ENCODE measurements at places on chromosomes 16 and 17.

GRCh38 chr17:66200685-66201092 lies 8.8 kb upstream of the CEP112 start:
- peak; percentile 73 for DNase-seq

GRCh38 chr17:72553051-72553755 lies 432.4 kb downstream of the SOX9 start:
- no peak for DNase-seq

DNA sequence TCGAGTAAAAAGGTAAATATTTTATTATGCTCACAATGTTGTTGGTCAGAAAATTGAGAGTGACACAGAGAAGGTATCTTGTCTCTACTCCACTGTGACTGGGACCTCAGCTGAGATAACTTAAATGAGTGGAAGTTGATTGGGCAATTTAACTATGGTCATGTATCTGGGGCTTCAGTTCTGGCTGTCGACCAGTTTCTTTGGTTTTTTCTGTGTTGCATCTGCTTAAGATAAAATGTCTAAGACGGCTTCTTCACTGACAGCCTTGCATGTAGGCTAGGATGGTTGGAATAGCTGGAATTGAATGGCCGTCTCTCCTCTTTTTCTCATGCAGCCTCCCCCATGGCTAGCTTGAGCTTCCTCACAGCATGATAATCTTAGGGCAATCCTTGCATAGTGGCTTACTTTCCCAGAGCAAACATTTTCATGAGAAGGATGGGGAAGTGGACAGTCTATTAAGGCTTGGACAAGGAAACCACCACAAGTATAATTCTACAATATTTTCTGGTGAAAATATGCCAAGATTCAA lies 433.7 kb downstream of the KIF2B start:
- no peak for DNase-seq

- no peak for DNase-seq
Observed at GRCh38 chr17:72150632-72151460, 30.0 kb downstream of the SOX9 start.

DNA sequence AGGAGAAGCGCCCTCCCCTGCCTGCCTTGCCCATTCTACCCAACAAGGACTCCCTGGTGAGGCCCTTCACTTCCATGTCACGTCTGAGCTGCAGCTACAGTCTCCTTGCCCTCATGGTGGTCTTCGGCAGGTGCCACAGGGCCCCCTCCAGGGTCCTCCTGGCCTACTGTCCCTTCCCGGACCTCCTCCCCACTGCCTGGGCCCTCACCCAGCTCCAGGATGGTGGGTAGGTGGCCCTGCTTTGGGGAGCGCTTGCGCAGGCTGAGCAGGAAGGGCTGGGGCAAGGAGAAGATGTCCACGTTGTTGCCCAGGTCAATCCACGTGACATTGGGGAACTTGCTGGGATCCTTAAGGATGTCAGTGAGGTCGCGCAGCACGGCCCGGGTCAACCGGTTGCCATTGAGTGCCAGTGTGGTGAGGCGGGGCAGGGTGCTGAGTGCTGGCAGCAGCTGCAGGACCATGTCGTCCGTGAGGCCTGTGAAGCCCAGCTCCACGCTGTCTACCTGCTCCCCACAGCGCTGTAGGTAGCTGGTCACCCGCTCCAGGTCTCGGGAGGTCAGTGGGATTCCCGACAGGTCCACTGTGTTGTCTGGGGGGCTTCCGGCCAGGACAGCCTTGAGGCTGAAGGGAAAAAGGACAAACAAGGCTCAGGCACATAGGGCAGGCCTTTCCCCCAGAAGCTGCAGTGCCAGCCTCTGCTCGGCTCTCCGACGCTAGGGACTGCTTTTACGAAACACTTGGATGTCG lies 28.3 kb downstream of the TRPV2 start:
- no peak for DNase-seq

- DNase-seq, result no peak
Observed at GRCh38 chr16:81629896-81630634, 149.0 kb upstream of the PLCG2 start.

- DNase-seq, result no peak
Observed at GRCh38 chr16:56896244-56896643, 31.2 kb downstream of the SLC12A3 start.

DNA sequence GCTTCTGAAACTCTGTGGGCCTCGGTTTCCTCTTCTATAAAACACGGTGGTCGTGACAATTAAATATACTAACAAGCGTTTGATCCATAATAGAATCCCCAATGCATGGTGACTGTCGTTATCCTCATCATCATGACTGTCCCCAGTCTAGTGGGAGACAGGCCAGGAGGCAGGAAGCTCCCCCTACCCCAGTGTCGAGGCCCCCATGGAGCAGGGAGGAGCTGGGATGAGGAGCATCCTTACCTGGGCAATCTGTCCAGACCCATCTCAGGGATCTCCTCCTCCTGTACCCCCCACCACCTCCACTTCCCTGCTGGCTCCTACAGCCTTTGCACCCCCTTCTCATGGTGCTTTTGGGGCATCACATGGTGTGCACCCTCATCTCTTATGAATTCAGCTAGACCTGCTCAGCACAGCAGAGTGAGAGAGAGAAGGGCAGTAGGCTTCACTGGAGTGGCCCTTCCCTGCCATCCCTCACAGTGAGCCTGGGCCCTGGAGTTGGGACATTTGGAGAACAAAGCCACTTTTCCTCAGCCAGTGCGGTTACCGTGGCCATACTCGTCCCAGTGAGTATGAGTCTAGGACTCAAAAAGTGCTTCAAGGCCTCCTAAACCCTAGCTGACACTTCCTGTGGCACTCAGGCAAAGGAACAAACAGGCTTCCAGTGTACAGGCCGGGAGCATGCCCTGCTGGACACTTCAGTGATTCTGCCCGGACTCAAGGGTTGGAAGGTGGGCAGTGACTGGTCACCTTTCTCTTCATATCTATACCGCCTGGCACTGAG lies 148.6 kb downstream of the CLEC16A start:
- DNase-seq, result no peak

- no peak for DNase-seq
Observed at GRCh38 chr17:77282524-77283515, 142.1 kb downstream of the SEC14L1 start.

DNA sequence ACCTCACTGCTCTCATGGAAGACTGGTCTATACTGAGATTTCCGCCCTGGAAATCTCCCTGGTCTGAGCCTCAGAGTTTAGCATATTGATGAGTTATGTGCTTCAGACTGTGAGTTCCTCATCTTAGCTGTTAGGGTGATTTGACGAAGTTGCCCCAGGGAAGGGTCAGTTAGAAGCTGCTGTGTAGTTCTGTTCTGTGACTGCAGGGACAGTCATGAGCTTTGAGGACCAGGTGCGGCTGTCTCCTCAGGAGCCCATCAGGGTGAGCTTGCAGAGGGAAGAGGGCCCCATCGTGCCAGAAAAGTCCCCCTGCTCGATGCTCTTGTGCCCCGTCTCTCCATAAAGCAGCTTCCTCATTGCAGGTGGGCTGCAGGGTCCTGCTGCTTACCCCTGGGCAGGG lies 28.3 kb upstream of the IL17C start:
- DNase-seq, result no peak

DNA sequence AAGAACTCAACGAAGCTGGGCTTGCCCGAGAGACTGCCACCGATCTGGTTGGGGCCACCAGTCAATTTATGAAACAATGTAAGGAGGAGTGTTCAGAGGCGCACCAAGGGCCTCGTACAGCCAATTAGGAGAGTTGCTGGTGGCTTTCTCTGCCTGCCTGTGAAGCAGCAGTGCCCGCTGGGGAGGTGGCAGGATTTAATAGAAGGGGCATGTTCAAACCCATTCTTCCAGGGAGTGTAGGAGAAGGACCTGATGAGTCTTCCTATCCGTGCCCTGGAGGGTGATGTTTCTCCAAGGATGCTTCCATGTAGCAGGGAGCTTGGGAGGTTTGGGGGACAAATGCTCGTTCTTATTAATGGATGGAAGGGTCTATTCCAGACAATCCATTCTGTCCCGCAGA lies 178.4 kb downstream of the CCDC182 start:
- DNase-seq, result no peak

DNA sequence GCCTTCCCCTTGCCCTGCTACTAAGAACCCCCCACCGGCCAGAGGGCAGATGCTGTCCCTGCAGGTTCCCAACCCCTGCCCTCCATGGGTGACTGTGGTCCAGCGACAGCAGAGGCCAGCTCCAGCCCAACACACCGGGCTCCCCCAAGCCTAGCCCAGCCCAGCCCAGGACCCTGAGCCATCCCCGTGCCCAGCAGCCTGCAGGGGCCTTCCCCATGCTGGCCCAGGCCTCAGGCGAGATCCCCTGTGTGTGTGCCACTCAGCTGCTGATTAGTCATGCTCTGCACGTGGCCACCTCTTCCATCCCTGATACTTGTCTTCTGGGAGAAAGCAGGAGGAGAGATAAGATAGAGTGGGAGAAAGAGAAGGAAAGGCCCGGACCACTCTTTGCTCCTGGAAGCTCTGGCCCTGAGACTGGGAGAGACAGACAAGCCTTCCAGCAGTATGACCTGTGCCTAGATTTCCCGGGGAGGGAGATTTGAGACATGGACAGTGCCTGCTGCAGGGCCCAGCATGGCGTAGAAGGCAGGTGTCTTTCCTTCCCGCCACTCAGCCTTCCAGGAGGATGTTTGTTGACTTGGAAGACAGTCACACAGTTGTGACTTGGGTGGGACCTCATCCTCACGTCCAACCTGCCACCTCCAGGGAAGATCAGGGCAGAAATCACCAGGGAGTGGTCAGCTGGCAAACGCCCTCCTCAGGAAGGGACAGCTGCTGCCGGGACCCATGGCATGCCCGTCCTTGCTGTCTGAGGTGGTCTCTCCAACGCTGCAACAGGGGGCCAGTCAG lies 41.3 kb upstream of the RASD1 start:
- no peak for DNase-seq

GRCh38 chr17:81828656-81829055 lies 4.4 kb downstream of the MCRIP1 start:
- DNase-seq, result no peak

DNA sequence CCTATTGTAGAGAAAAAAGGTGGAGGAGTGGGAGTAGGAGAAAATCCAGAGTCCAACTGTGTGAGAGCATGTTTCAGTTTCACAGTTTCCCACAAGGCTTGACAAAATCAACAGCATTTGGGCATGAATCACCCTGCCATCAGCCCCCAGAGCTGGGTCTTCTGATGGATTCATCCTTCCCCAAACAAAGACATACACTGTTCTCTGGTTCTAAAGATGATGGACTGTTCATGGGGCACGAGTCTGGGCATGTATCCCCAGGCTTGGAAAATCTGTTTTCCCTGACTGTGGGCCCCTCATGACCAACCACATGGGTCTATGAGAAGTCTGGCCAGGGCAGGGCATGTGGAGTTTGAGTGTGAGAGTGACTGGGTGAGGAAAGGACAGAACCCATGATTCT lies 210.4 kb upstream of the IRX5 start:
- DNase-seq, result no peak

- DNase-seq, result peak; percentile 2
Observed at GRCh38 chr16:12602811-12603698, 200.6 kb downstream of the CPPED1 start.

DNA sequence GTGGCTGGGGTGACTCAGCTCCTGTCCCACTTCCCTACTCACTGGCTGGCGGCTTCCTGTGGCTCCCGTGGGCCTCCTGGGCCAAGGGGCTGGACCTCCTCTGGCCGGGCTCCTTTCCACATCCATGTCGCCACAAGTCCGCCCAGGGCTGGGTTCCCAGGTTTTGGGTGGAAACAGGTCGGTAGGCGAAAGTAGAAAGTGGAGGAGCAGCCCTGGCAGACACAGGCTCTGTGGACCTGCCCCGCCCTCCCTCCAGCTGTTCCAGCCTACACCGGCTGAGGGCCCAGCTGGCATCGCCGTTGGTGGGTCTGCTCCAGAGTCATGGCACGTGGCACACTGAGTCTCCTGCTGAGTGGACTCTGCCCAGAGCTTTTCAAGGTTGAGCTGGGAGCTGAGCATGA lies 28.7 kb downstream of the GSE1 start:
- peak; percentile 68 for DNase-seq

- DNase-seq, result no peak
Observed at GRCh38 chr17:76550712-76551615, 11.1 kb downstream of the PRCD start.

DNA sequence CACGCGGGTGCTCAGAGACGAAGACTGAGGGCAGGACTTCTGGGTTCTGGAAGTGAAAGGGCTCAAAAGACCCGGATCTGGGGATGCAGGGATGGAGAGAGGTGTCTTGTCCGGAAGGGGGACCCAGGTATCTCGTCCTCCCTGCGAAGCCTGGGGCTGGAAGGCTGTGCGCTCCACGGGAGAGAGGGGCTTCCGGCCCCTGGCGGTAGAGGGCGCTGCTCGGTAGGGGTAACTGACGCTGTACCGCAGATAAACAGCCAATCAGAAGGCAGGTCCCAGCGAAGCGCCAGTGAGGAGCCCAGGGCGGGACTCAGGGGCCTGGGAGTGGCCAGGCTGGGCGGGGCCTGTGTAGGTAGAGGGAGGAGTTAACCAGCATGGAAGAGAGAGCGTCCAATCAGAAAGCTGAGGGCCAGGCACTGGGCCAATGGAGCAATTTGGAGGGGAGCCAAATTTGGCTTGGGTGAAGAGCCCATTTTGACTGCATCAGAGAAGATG lies 804 bp downstream of the TGFB1I1 start:
- peak; percentile 94 for DNase-seq

- peak; percentile 95 for DNase-seq
Observed at GRCh38 chr17:10790491-10791401, 13.2 kb downstream of the TMEM238L start.

All from muscle of leg (tissue), 16 donors.